Right renal cortex interstitium (tissue), 3 donors: ENCODE measurements at places on chromosomes 2 and 18.

- no peak for DNase-seq
Measured at GRCh38 chr2:223538920-223539440, 63.2 kb downstream of the SCG2 start.

- no peak for DNase-seq
Measured at GRCh38 chr2:106956416-106956815, 70.4 kb upstream of the ST6GAL2 start.

- no peak for DNase-seq
Measured at GRCh38 chr2:51483720-51484119, 451.8 kb upstream of the NRXN1 start.

DNA sequence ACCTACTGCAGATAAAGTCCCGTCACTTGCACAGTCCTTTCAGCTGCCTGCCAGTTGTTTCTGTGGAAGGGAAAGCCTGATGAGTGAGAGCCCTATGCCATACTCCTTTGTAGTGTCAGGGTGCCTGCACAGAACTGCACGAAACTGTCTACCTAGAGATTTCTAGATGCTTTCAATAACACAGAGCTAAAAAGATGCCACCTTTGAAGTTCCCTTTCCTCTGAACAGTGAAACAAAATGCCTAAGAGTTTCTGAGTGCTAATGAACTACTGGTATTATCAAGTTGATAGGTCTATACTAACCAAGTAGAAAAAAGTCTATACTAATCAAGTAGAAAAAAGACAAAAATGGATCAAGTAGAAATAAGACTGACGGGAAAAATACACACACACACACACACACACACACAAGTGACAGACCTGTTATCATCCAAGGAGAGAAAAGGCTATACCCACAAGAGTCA is 79.0 kb downstream of the TLK1 start:
- no peak for DNase-seq

GRCh38 chr18:22946846-22947245 is 13.7 kb downstream of the RBBP8 start:
- no peak for DNase-seq

DNA sequence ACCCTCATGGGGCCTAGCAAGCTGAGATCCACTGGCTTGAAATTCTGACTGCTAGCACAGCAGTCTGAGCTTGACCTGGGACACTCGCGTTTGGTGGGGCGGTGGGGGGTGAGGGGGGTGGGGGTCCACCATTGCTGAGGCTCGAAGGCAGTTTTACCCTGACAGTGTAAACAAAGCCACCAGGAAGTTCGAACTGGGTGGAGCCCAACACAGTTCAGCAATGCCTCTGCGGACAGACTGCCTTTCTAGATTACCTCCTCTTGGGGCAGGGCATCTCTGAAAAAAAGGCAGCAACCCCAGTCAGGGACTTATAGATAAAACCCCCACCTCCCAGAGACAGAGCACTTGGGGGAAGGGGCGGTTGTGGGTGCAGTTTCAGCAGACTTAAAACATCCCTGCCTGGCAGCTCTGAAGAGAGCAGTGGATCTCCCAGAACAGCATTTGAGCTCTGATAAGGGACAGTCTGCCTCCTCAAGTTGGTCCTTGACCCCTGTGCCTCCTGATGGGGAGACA is 149.7 kb upstream of the TANK start:
- no peak for DNase-seq

GRCh38 chr2:221915926-221916325 is 343.8 kb upstream of the EPHA4 start:
- DNase-seq = no peak

DNA sequence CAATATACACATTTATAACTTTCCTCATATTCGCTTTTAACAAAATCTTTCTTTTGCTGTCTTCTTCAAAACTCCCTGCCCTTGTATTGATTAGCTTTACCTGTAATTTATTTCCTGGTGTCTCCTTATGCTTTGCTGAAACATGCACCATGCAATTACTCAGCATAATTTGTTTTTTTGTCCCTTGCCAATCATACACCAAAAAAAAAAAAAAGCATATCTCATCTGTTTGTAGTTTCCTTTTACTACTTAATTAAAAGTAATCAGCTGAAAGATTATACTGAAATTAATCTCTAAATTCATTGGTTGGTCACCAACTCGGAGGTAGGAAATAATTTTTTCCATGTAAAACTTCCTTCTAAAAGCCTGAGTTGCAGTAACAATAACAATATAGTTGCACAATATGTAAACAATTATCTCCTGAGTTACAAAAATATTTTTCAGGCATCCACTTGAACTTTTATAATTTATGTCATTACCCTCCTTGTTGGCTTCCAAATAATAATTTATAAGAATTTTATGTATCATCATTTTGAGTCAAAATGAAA is 53.0 kb upstream of the ROCK1 start:
- DNase-seq = no peak

DNA sequence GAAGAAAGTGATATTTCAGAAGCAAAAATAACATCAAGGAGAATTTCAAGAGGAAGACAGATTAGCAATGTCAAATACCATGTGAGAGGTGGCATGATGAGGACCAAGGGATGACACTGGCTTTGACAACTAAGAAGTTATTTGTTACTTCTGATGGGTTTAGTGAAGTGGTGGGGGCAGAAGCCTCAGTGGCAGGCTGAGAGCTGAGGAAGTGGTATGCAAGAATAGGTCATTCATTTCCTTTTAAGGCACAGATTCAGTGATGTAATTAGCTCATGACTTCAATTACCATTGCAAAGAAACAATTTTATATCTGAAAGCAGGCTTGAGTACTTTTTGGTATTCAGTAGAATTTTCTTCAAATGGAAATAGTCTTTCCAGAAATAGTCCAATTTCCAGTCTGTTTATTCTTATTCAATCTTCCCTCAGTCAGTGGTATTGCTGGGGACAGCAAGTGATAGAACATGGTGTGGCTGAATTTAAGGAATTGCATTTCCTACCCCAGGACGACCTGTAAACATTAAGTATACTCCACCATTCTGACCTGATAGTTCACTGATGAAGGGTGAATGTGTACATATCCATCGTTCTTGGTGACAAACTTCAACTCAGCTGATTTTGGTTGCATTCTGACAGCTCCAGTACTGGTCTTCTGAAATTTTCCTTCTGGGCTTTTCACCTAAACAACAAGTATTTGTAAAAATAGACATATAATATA is 28.2 kb downstream of the GEMIN6 start:
- DNase-seq = no peak

- no peak for DNase-seq
Measured at GRCh38 chr2:178265851-178266250, 71.5 kb downstream of the OSBPL6 start.

GRCh38 chr18:21389283-21389682 is 147.3 kb downstream of the GREB1L start:
- no peak for DNase-seq

- DNase-seq = no peak
Measured at GRCh38 chr18:42778024-42778423, 337.5 kb downstream of the RIT2 start.

GRCh38 chr2:71524476-71524875 is 71.1 kb downstream of the DYSF start:
- DNase-seq = no peak

GRCh38 chr2:98819231-98819766 is 88.4 kb upstream of the MGAT4A start:
- DNase-seq = no peak

- no peak for DNase-seq
Measured at GRCh38 chr2:143685421-143686078, 556.3 kb downstream of the ARHGAP15 start.

GRCh38 chr18:75052475-75052874 is 156.5 kb downstream of the PTGR3 start:
- DNase-seq = no peak

- DNase-seq = no peak
Measured at GRCh38 chr2:203999835-204000234, 63.3 kb downstream of the ICOS start.
